ENCODE measurements at places on chromosomes 7 and 10.

DNA sequence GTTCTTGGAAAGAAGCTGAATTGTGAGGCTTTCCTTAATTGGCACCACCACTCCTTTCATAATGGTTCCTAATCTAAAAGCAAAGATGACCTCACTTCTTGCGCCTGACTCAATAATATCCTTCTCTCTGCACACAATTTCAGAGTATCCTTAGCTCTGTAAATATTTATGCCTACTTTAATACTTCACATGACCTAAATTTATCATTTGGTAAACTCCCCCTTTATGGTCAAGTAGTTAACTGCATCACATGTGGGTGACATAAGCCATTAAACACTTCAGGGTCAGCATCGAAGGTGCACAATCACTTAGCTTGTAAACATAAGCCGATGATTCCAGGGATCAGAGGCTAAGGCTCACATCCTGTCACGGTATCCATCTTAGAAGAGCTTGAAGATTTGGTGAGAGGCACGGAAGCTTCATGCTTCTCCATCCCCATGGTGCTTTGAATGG, 7.3 kb upstream of the RHOBTB1 start:
- DNase-seq = no peak

- no peak for DNase-seq
Observed at GRCh38 chr7:55191161-55191925, 172.5 kb downstream of the EGFR start.

- no peak for DNase-seq
Observed at GRCh38 chr10:87695074-87695473, 35.4 kb downstream of the PAPSS2 start.

- no peak for DNase-seq
Observed at GRCh38 chr7:34073676-34074075, 168.3 kb downstream of the BMPER start.

DNA sequence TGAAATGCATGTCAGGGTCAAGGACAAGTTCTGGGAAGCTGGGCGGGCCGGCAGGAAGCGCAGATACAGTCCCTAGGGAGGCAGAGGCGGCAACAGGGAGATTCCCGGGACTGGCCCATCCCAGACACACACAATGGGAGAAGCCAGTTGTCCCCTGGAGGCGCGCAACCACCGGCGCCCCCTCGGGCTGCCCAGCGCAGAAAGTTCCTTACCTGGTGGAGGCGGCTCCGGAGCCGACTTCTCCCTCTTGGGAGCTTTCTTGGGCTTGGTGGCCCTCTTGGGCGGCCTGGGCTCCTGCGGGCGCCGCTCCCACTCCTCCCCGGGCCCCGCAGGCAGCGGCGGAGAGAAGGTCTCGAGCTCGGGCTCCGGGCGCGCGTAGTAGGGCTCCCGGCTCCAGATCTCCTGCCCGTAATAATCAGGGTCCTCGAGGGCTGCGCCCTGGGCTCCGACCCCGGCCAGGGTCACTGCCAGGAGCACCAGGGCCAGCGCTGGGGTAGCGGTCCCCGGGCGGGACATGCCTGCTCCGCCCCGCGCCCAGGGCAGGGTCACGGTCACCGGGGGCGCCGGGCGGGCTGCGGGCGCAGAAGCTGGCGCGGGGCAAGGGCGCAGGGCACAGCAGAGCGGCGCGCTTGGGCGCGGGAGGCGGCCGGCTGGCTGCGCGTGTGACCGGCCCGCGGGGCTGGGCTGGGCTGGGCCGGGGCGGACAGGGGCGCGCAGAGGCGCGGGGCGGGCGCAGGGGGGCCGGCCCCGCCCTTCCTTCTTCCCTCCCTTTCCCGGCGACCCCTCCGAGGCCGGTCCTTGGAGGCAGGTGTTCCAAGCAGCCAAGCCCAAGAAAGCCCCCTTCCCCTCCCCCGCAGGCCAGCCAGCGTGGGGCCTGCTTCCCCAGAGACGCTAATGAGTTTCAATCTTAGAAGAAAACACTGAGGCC, at the start of gene CPXM2:
Gene CPXM2, minus strand, starts transcription at position 664 of the 928 bp plus-strand sequence. Its CDS starts 148 bp downstream, at position 516.
- peak; percentile 47 for DNase-seq

GRCh38 chr7:80288175-80289122, 153.8 kb downstream of the GNAI1 start:
- DNase-seq = peak; percentile 72

GRCh38 chr7:69622014-69622835, 23.9 kb downstream of the AUTS2 start:
- DNase-seq = no peak

- DNase-seq = no peak
Observed at GRCh38 chr10:26962835-26963234, 102.1 kb upstream of the ABI1 start.

GRCh38 chr7:17713584-17713983, 226.7 kb downstream of the SNX13 start:
- DNase-seq = no peak

GRCh38 chr10:61140765-61141392, 196.9 kb upstream of the RHOBTB1 start:
- DNase-seq = peak; percentile 74

GRCh38 chr7:25968205-25968993, 183.6 kb upstream of the NFE2L3 start:
- no peak for DNase-seq

- DNase-seq = no peak
Observed at GRCh38 chr7:8500286-8500685, 66.9 kb downstream of the NXPH1 start.

DNA sequence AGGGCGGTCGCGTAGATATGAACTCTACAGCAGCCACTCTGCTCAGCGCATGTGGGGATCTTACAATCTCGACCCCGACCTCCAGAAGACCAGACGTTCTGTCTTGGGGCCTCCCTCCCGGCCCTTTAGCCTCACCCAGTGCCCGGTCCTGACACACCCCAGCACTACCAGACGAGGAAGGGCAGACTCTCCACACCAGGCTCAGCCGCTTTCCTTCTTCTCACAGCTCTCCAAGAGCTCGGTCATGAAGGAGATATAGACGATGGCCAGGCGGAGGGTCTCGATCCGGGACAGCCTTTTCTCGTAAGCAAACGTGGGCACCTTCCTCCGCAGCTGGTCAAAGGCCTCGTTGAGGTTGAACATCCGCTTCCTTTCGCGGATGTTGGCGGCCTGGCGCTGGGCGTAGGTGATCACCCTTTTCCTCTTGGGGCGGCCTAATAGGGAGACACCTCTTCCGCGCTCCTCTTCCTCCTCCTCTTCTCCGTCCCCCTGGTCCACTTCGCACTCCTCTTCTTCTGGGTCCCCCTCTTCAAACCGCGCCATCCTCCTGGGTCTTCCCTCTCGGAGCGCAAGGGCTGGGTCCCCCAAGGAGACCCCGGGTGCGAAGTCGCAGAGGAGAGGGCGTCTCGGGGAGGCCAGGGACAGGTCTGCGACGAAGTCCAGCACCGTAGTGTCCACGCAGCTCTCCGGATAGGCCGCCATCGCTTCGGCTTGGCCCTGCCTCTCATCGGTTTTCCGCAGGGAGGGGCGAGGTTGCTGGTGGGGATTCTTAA, at the start of gene FERD3L:
Gene FERD3L, minus strand, starts transcription at position 761 of the 773 bp plus-strand sequence. Its CDS starts 59 bp downstream, at position 702.
- DNase-seq = no peak

DNA sequence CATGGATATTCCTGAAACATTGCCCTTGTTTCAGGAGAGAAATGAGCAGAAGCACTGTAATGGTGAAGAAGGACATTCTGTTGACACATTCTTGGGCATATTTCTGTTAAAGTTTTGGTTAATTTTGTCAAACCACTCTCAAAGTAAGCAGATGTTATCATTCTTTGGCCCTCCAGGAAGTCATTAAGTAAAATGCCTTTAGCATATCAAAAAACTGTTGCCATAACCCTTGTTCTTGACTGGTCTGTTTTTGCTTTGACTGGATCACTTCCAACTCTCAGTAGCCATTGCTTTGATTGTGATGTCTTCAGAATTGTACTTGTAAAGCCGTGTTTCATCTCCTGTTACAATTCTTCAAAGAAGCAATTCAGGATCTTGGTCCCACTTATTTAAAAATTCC, 404.3 kb upstream of the LRRTM3 start:
- DNase-seq = peak; percentile 6

DNA sequence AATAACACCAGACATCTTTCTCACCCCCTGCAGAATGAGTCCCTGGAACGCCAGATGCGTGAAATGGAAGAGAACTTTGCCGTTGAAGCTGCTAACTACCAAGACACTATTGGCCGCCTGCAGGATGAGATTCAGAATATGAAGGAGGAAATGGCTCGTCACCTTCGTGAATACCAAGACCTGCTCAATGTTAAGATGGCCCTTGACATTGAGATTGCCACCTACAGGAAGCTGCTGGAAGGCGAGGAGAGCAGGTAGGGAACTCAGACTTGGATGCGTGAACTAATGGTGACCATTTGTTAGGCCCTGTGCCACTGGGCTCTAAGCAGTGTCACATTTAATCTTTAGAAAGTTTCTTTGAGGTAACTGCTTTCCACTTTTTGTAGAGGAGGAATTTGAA, 7.1 kb downstream of the VIM start:
- peak; percentile 54 for DNase-seq

- DNase-seq = no peak
Observed at GRCh38 chr10:43120116-43120928, 17.9 kb upstream of the CSGALNACT2 start.

- DNase-seq = no peak
Observed at GRCh38 chr7:150823043-150823442, 22.5 kb downstream of the TMEM176A start.

DNA sequence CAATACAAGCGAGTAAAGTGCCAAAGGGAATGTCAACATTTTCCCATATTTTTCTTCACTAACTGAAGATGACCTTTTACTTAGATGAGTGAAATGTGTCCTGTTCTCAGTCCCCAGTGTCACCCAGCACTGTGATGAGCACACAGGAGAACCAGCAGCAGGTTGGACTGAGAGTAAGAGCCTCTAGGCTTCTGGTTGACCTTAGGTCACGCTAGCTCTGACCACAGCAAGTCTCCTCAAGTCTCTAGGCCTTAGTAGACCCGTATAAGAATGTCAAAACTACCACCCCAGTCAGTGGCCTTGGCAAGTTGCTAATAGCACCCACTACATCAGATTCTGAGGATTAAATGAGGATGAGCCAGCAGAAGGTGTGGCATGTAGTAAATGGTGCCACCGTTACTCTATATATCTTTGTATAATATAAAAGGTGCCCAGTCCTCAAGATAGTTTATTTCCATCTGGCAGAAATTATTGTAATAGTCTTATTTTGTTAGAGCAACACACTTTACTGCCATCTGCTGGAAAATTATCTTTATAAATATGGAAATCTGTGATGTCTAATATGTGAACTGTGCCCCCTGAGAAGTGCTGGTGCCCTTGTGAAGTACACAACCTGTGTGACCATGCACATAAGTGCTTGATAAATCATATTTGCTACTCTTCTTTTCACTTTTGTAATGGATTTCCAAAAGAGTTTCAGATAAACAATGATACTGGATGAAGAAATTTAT, 75.7 kb downstream of the SPAG6 start:
- no peak for DNase-seq

GRCh38 chr10:124542336-124542735, 80.7 kb downstream of the LHPP start:
- DNase-seq = no peak

DNA sequence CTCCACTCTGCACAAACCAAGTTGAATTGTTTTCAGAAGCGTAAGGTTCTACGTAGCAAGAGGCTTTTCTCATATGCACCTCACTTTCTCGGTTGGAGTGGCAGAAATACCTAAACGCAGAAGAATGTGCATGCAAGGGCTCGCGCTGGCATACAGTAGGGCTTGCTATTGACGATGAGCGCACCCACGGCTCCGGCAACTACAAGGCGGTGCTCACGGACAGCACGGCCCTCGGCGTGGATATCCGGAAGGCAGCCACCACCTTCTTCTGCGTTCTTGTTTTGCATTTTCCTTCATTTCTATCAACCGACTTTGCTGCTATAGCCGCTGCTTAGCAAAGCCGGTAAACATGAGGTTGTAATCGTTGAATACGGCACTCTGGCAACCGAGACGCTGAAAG, 51.1 kb upstream of the UBE3C start:
- DNase-seq = no peak

GRCh38 chr7:29285861-29286260, 91.3 kb downstream of the CHN2 start:
- DNase-seq = no peak

GRCh38 chr7:115851291-115851690, 179.3 kb downstream of the TFEC start:
- peak; percentile 53 for DNase-seq

GRCh38 chr10:77240041-77240652, 397.5 kb downstream of the KCNMA1 start:
- no peak for DNase-seq

DNA sequence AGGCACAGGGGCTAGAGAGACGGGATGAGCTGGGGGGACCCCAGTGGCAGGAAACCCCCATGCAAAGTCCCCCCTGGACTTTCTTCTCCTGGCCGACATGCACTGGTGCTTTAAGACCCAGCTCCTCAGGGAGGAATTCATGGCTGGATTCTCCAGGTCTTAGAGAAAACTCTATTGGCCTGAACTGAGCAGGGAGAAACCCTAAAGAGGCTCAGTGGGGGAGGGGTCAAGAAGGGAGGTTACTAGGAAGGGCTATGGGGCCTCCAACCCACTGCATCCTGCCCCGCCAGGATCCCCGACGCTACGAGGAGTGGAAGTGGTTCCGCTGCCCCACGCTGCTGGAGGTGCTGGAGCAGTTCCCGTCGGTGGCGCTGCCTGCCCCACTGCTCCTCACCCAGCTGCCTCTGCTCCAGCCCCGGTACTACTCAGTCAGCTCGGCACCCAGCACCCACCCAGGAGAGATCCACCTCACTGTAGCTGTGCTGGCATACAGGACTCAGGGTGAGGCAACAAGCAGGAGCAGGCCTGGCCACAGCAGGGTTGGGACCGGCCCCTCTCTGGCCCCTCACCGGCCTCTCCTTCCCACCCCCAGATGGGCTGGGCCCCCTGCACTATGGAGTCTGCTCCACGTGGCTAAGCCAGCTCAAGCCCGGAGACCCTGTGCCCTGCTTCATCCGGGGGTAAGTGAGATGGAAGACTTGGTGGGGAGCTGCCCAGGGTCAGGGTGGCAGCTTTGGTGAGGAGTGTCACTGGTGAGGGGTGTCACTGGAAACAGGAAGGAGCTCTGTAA, 13.8 kb downstream of the ATG9B start:
- DNase-seq = peak; percentile 69

GRCh38 chr7:141575654-141576448, 24.6 kb downstream of the AGK start:
- peak; percentile 22 for DNase-seq

GRCh38 chr10:84158550-84158949, 15.1 kb upstream of the GPR15LG start:
- DNase-seq = no peak

DNA sequence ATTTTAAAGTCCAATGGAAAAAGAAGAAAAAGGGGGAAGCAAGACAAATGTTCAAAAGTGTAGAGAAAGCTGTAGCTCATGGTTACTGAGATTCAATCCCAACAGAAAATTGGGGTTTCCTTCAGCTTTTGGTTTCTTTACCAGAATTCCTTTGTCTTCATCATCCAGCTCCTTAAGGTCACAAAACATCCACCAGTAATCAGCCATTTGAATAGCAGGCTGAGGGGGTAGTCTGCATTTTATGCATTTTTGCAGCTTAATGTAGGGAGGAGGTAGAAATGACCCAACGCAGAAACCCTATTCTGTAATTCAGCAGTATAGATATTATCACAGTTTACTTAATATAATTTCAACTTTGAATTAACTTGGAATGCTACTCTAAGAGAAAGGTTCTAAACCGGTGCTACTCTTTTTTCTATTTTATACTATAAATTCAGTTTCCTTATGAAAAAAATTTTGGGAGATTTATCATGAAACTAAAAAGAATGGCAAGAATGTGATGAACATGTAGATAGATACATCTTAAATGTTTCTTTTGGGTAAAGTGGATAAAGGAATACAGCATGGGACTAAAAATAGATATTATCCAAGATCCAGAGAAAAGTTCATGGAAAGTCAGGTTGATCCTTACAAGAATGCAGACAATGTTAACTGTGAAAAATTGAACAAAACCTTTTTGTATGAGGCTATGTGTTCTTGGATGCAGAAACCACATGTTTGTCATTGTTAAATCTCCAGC, 596.9 kb downstream of the PHTF2 start:
- DNase-seq = peak; percentile 72

- no peak for DNase-seq
Observed at GRCh38 chr7:340200-340937, 50.4 kb downstream of the FOXL3 start.

Data from fibroblast of skin of right biceps (primary cell).